H1 (cell line): ENCODE measurements at places on chromosomes 7 and 10.

GRCh38 chr7:91645542-91645941 lies 235.0 kb downstream of the MTERF1 start:
- H3K4me3 ChIP-seq: no peak overlapping the region
- H3K4me1 ChIP-seq: no peaks in the 10 kb centered on the region
- H3K27ac ChIP-seq: no peak overlapping the region
- H3K27me3 ChIP-seq: no peaks in the 10 kb centered on the region

DNA sequence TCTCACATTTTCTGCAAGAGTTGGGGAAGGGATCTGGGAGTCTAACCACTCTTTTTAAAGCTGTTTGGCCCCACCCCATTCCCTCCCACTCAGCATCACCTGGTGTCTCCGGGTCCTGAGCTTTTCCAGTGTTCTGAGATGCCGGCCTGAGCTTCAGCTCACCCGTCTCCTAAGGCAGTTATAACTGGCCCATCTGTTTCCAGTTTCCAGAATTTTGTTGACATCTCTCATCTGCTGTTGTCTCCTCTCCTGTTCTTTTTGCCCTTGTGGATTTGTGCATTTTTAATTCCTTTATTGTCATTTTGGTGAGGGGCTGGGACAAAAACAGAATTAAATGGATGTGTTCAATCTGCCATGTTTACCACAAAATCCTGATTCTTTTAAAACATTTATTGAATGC lies 160.6 kb downstream of the C10orf105 start:
- H3K27me3 ChIP-seq: no peaks in the 10 kb centered on the region
- DNase-seq: no peak
- no peak overlapping the region for H3K4me3 ChIP-seq
- H3K36me3 ChIP-seq: no peaks in the 10 kb centered on the region
- H3K27ac ChIP-seq: no peak overlapping the region
- peaks cover 9% of the 10 kb centered on the region for H3K4me1 ChIP-seq

GRCh38 chr10:32051926-32052325 lies 4.3 kb downstream of the KIF5B start:
- H3K27me3 ChIP-seq: no peaks in the 10 kb centered on the region
- no peak overlapping the region for H3K4me3 ChIP-seq
- no peak for DNase-seq
- H3K27ac ChIP-seq: no peak overlapping the region
- peaks cover 3% of the 10 kb centered on the region for H3K4me1 ChIP-seq
- peaks cover 11% of the 10 kb centered on the region for H3K36me3 ChIP-seq

DNA sequence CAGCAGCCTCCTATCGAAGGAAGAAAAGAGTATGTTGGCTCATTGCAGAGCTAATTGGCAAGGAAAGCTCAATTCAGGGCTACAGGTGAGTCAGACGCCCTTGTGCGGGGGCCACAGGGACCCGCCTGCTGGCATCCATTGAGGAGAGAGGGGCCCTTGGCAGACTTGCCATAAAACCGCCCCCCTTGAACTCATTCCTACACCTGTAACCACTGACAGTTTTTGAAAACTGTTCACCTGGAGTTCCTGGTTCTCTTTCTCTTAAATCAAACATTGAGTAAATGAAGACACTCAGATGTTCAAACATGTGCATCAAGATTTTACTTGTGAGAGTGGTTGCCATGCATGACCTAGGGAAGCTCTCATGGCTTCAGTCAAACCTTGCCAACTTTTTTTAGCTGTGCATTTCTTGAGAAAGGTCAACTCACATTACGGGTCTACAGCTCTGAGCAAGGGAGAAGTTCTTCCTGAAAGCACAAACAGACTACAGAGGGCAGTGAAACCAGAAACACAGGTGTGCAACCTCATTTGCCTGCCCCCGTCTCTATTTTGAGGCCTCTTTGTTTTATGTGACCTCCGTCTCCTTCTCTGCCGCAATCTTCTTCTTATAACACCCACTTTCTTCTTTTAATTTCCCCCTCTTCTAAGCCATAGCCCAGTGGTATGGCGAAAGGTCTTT lies 87.8 kb downstream of the TBXAS1 start:
- no peak for DNase-seq
- H3K4me1 ChIP-seq: no peaks in the 10 kb centered on the region
- H3K36me3 ChIP-seq: no peaks in the 10 kb centered on the region
- H3K27me3 ChIP-seq: no peaks in the 10 kb centered on the region
- no peak overlapping the region for H3K4me3 ChIP-seq

DNA sequence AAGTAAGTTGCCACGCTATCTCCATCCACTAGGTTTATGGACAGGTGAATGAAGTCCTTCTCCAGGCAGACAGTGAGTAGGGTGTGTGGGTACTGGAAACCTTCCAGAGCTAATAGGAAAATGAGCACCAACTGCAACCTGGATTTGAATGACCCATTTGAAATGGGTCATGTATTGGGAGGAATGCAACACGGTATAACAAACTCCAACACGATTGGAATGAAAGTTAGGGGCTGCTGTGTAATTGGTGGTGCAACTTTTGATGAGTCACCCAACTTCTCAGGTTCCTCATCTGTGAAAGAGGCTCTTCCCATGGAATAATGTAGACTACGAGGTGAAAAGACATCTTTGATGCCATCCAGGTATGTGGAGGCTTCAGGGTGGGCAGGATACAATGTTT lies 241.4 kb upstream of the PODXL start:
- DNase-seq: no peak
- H3K4me3 ChIP-seq: no peak overlapping the region
- no peak overlapping the region for H3K27ac ChIP-seq
- H3K36me3 ChIP-seq: no peaks in the 10 kb centered on the region
- no peaks in the 10 kb centered on the region for H3K27me3 ChIP-seq

DNA sequence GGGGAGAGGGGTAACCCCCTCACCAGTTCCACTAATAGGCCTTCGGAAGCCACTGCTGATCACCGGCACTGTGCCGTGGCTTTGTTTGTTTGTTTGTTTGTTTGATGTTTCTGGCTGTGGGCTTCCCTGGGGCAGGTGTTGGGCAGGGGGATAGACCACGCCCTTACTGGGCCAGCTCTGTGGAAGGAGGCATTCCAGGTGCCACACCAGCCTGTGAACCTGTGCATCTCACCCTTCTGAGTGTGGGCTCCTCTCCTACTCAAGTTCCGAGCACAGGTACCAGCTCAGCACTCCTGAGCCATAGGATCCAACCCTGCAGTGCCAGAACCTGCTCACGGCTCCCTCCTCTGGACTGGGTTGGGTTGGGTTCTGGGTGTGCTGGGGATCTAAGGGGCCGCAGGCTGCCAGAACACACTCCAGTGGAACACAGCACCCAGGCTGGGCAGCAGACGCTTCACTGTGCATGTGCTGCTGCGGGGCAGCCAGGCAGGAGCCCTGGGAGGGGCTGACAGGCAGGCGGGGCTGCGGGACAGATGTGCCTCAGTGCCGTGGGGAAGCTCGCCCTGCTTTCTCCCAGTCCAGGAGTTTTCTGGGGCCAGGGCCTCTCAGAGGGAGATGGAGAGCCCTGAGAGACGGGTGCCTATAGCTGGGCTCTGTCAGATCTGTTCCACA lies 1053.9 kb downstream of the CNTNAP2 start:
- H3K27ac ChIP-seq: no peak overlapping the region
- H3K4me1 ChIP-seq: no peaks in the 10 kb centered on the region
- no peak overlapping the region for H3K4me3 ChIP-seq
- DNase-seq: no peak
- H3K36me3 ChIP-seq: no peaks in the 10 kb centered on the region
- no peaks in the 10 kb centered on the region for H3K27me3 ChIP-seq

- no peak overlapping the region for H3K4me3 ChIP-seq
- no peaks in the 10 kb centered on the region for H3K27me3 ChIP-seq
- DNase-seq: no peak
- no peaks in the 10 kb centered on the region for H3K4me1 ChIP-seq
These were observed 142.0 kb upstream of the NPY start for GRCh38 chr7:24141874-24142509.

GRCh38 chr10:49311555-49312236 lies 12.7 kb downstream of the C10orf71 start:
- no peaks in the 10 kb centered on the region for H3K36me3 ChIP-seq
- no peaks in the 10 kb centered on the region for H3K4me1 ChIP-seq
- no peaks in the 10 kb centered on the region for H3K27me3 ChIP-seq
- no peak for DNase-seq
- H3K4me3 ChIP-seq: no peak overlapping the region

- H3K27me3 ChIP-seq: no peaks in the 10 kb centered on the region
- no peaks in the 10 kb centered on the region for H3K36me3 ChIP-seq
- H3K4me3 ChIP-seq: no peak overlapping the region
- DNase-seq: no peak
- H3K4me1 ChIP-seq: peaks cover 24% of the 10 kb centered on the region
These were observed 120.6 kb downstream of the SEM1 start for GRCh38 chr7:96589038-96589437.

GRCh38 chr10:22697800-22698199 lies 16.6 kb downstream of the PIP4K2A start:
- peaks cover 12% of the 10 kb centered on the region for H3K4me1 ChIP-seq
- H3K4me3 ChIP-seq: no peak overlapping the region
- peaks cover 7% of the 10 kb centered on the region for H3K36me3 ChIP-seq
- H3K27ac ChIP-seq: no peak overlapping the region

- H3K27me3 ChIP-seq: no peaks in the 10 kb centered on the region
- no peaks in the 10 kb centered on the region for H3K4me1 ChIP-seq
- DNase-seq: no peak
- H3K36me3 ChIP-seq: peaks cover 12% of the 10 kb centered on the region
These were observed 482 bp upstream of the CLDN12 start for GRCh38 chr7:90402785-90403173.

GRCh38 chr10:26528048-26528447 lies 89.9 kb downstream of the APBB1IP start:
- H3K36me3 ChIP-seq: no peaks in the 10 kb centered on the region
- H3K27me3 ChIP-seq: no peaks in the 10 kb centered on the region
- H3K4me1 ChIP-seq: no peaks in the 10 kb centered on the region
- no peak overlapping the region for H3K4me3 ChIP-seq
- no peak for DNase-seq

DNA sequence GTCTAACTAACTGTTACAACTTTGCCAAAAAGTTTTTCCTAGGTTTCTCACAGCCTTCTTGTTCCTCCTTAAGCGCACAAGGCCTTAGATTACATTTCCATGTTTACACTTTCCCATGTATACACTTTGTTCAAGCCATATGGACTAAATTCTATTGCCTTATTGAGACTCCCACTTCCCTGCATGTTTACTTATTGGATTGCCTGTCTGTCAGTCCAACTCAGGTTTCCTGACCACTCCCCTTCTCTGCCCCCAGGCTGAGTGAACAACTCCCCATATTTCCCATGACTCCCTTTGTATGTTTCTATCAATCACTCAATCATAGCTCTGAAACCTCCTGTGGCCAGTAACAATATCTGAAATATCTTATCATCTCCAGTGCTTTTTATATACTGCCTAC lies 43.0 kb downstream of the SLC25A40 start:
- H3K36me3 ChIP-seq: no peaks in the 10 kb centered on the region
- no peaks in the 10 kb centered on the region for H3K4me1 ChIP-seq
- no peak overlapping the region for H3K4me3 ChIP-seq
